GM18507 (cell line): ENCODE measurements at places on chromosomes 5 and 9.

DNA sequence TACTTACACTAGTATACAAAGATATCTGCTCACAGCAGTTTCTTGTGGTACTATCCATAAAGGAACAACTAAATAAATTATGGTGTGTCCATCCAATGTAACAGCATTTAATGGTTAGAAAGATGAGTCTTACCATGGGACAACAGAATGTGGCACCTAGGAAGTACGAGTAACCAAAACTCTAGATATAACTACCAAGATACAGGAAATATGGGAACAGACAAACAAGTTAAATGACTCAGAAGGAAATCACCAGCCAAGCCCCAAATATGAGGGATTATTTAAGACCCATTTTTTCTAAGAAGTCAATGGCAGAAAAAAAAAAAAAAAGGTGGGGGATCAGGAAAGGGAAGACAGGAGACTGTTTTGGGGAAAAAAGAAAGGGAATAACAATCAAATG, 294.8 kb downstream of the PRELID2 start:
- no peak for DNase-seq

GRCh38 chr9:5721279-5722087, 92.6 kb downstream of the RIC1 start:
- DNase-seq: no peak

GRCh38 chr9:30574355-30575151, 1809.9 kb upstream of the ACO1 start:
- no peak for DNase-seq

- no peak for DNase-seq
Observed at GRCh38 chr5:80248378-80248777, 7.5 kb downstream of the SERINC5 start.

- DNase-seq: no peak
Observed at GRCh38 chr5:154611341-154611767, 133.3 kb upstream of the HAND1 start.

DNA sequence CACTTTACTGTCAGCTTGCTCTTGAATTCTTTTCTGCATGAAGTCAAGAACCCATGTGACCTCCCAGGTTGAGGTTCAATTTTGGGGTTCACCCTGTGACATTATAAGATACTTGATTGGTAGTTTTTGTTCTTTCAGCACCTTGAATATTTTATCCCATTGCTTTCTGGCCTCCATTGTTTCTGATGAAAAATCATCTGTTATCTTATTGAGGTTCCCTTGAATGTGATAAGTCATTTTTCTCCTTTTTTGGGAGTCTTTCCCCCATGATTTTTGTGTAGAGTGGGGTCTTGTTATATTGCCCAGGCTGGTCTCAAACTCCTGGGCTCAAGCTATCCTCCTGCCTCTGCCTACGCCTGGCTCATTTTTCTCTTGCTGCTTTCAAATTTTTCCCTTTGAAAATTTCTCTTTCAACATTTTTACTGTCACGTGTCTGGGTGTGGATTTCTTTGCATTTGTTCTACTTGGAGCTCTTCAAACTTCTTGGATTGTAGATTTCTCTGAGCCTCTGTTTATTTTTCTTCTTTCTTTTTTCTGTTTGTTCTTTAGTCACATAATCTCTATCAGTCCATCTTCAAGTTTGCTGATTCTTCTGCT, 20.8 kb upstream of the SLC44A1 start:
- DNase-seq: no peak

GRCh38 chr9:116202219-116202912, 48.8 kb downstream of the PAPPA start:
- DNase-seq: no peak

GRCh38 chr9:127263664-127264063, 910 bp upstream of the GARNL3 start:
- DNase-seq: no peak

DNA sequence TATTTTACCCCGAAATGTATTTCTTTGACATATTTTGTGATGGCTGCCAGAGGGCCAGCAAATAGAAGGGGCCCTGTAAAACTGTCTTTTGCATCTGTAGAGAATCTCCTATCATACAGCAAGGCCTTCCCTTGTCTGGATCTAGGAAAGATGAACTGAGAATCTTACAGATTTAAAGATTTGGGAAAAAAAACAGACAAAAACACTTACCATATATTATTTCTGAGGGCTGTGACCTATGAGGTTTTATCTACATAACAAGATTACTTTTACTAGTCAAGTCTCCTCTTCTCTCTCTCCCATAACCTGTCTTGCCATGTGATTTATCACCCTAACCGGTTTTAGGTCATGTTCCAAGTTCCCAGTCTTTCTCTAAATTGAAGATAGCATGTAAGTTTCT, 599.2 kb upstream of the CDH6 start:
- DNase-seq: no peak
